Caco-2 (cell line): ENCODE measurements at places on chromosomes 2 and 18. TPM values are rescaled to one million over a fixed set of nuclear protein-coding genes. Genes with fewer than 3 reads are reported as not detected.

GRCh38 chr18:56021136-56021808 lies 433.3 kb upstream of the TCF4 start:
- no peaks in the 10 kb centered on the region for H3K27me3 ChIP-seq
- no peaks in the 10 kb centered on the region for H3K4me1 ChIP-seq
- no peak for DNase-seq
- H3K36me3 ChIP-seq = no peaks in the 10 kb centered on the region
- no peak overlapping the region for H3K4me3 ChIP-seq

DNA sequence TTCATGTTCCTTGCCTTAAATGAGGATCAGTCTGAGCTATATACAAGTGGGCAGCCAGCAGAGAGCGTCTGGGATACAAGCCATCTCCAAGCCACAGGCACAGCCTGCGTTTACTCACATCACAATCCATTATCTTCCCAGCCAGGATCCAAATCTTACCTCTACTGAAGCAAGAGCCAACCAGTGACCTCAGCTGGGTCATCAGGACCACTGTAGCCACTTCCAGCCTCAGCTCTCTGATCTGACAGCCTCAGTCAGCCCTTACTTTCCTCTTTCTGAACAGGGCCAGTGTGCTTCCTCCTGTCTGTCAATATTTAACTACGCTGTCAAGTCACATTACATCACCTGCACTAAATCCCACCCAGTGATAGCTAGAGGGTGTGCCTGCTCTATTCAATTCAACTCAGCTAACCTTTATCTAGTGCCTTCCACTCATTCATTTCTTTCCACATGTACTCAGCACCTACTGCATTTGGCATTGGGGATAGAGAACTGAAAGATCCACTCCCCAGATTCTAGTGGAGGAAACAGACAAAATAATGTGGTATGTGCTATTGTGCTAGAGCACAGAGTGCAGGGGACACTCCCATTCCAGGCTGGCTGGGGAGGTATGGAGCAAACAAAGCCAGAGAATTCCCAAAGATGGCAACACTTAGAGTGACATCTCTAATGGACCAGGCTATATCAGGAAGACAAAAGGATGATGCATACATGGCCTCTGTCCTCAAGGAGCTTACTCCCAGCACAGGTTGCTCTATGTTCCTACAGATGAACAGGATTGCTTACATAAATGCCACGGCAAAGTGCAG lies 146.5 kb downstream of the NCKAP5 start:
- peak; percentile 52 for DNase-seq
- H3K27me3 ChIP-seq = no peaks in the 10 kb centered on the region
- no peaks in the 10 kb centered on the region for H3K36me3 ChIP-seq
- no peak overlapping the region for H3K4me3 ChIP-seq

RAPGEF4 gene
- 0.23 and 0.98 TPM in 2 replicates for total RNA-seq

GRCh38 chr18:58348517-58348916 lies 280.4 kb downstream of the ALPK2 start:
- peaks cover 5% of the 10 kb centered on the region; the same call in 1 of the 2 replicates for H3K4me1 ChIP-seq
- no peaks in the 10 kb centered on the region for H3K36me3 ChIP-seq
- no peak overlapping the region for H3K4me3 ChIP-seq
- no peak for DNase-seq
- no peaks in the 10 kb centered on the region for H3K27me3 ChIP-seq

- H3K4me1 ChIP-seq = peaks cover 12% of the 10 kb centered on the region; the same call in 1 of the 2 replicates
- H3K4me3 ChIP-seq = no peak overlapping the region
- no peaks in the 10 kb centered on the region for H3K36me3 ChIP-seq
- DNase-seq = no peak
- no peaks in the 10 kb centered on the region for H3K27me3 ChIP-seq
- no peak overlapping the region for H3K27ac ChIP-seq
These were observed 141.3 kb downstream of the SEPTIN10 start for GRCh38 chr2:109472331-109472959.

CKAP2L gene
- 20.7 and 23.6 TPM in 2 replicates for total RNA-seq

GRCh38 chr2:218425531-218425930 lies 6.6 kb downstream of the VIL1 start:
- peaks cover 18% of the 10 kb centered on the region for H3K36me3 ChIP-seq
- H3K27ac ChIP-seq = no peak overlapping the region
- peaks cover 20% of the 10 kb centered on the region for H3K4me1 ChIP-seq
- H3K4me3 ChIP-seq = no peak overlapping the region

GRCh38 chr18:22701795-22702194 lies 231.3 kb upstream of the RBBP8 start:
- no peaks in the 10 kb centered on the region for H3K27me3 ChIP-seq
- no peak for DNase-seq
- H3K27ac ChIP-seq = no peak overlapping the region
- peaks cover 12% of the 10 kb centered on the region; the same call in 1 of the 2 replicates for H3K4me1 ChIP-seq
- H3K4me3 ChIP-seq = no peak overlapping the region

- no peaks in the 10 kb centered on the region for H3K27me3 ChIP-seq
- no peak for DNase-seq
- no peaks in the 10 kb centered on the region; the same call in 1 of the 2 replicates for H3K4me1 ChIP-seq
- H3K4me3 ChIP-seq = no peak overlapping the region
- H3K27ac ChIP-seq = no peak overlapping the region
These were observed 34.6 kb downstream of the PPP3R1 start for GRCh38 chr2:68217729-68218128.

GRCh38 chr2:235739704-235740415 lies 246.0 kb downstream of the AGAP1 start:
- no peak overlapping the region for H3K27ac ChIP-seq
- no peaks in the 10 kb centered on the region; the same call in 1 of the 2 replicates for H3K36me3 ChIP-seq
- no peak overlapping the region for H3K4me3 ChIP-seq
- DNase-seq = no peak

- H3K36me3 ChIP-seq = no peaks in the 10 kb centered on the region
- H3K4me3 ChIP-seq = no peak overlapping the region
- no peak for DNase-seq
- no peak overlapping the region for H3K27ac ChIP-seq
- no peaks in the 10 kb centered on the region for H3K27me3 ChIP-seq
These were observed 551.1 kb downstream of the BCL11A start for GRCh38 chr2:60002183-60002867.

DNA sequence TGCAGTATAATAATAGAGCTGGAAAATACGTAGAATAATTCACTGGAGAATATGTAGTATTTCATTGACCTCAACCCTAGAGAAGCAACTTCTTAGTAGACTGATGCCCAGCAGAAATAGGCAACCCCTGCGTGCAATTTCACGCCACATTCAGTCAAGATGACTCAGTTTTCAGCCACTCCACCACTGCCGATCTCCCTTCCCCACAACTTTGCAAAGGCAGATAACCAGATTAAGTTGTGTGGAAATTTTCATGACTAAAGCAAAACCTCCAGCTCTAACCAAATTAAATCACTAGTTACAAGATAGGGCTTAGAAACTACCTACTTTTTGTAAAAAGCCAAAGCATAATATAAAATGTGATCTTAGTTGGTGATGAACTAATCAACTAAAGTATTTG lies 63.3 kb upstream of the STK17B start:
- H3K4me1 ChIP-seq = peaks cover 19% of the 10 kb centered on the region
- H3K36me3 ChIP-seq = no peaks in the 10 kb centered on the region
- H3K27me3 ChIP-seq = no peaks in the 10 kb centered on the region
- DNase-seq = no peak
- no peak overlapping the region for H3K4me3 ChIP-seq

CCDC148 gene
- total RNA-seq = 5.3 and 6.3 TPM in 2 replicates

GRCh38 chr2:95344215-95344583 lies 47.1 kb downstream of the KCNIP3 start:
- no peaks in the 10 kb centered on the region for H3K36me3 ChIP-seq
- H3K27me3 ChIP-seq = no peaks in the 10 kb centered on the region; the same call in none of the 2 replicates
- H3K4me3 ChIP-seq = no peak overlapping the region
- peaks cover 3% of the 10 kb centered on the region; the same call in 1 of the 2 replicates for H3K4me1 ChIP-seq

EIF5B gene
- total RNA-seq = 71.5 and 79.5 TPM in 2 replicates

DNA sequence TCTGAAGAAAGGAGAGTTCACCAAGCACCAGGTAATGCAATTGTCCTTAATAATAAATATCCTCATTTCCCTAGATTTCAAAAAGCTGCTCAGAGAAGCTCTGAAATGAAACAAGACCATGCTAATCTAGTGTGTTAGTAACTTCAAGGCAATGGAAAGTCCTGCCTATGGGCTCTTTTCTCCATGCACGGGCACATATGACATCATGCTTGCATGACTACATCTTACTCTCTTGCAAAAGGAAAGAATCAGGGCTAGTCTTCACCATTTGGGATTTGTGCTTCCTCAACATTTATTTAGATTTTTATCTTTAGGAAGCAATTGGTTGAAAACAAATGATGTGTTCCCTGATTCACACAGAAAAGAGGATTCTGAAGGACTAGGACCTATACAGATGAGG lies 204.0 kb upstream of the POU3F3 start:
- H3K36me3 ChIP-seq = no peaks in the 10 kb centered on the region
- no peak overlapping the region for H3K4me3 ChIP-seq
- no peak for DNase-seq
- no peaks in the 10 kb centered on the region; the same call in 1 of the 2 replicates for H3K27me3 ChIP-seq

- H3K27ac ChIP-seq = no peak overlapping the region
- H3K4me3 ChIP-seq = no peak overlapping the region
- H3K4me1 ChIP-seq = no peaks in the 10 kb centered on the region
- H3K36me3 ChIP-seq = no peaks in the 10 kb centered on the region
These were observed 26.6 kb downstream of the LRP1B start for GRCh38 chr2:142104134-142104758.

- no peaks in the 10 kb centered on the region for H3K4me1 ChIP-seq
- no peak overlapping the region for H3K27ac ChIP-seq
- H3K27me3 ChIP-seq = no peaks in the 10 kb centered on the region; the same call in 1 of the 2 replicates
- H3K36me3 ChIP-seq = no peaks in the 10 kb centered on the region
- DNase-seq = no peak
These were observed 19.1 kb upstream of the VIT start for GRCh38 chr2:36677386-36677785.

ITPRIPL1 gene
- total RNA-seq = 1.9 and 3.1 TPM in 2 replicates

GALNT14 gene
- total RNA-seq = not detected in 2 replicates

DNA sequence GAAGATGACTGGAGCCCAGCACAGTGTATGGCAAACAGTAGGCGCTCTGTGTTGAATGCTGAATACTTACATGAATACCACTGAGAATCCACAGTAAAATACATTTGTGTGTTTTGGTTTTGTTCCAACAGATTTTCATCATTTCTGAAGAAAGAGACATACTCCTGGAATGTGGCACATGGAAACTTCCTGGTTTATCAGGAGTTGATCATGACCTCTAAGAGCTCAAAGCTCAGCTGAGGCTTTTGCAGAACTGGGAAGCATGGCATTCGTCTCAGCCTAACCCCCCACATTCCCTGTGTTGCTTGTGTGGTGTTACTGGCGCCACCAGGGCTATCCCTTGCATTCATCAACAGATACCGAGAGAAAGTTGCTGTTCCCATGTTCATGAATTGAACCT lies 316.9 kb upstream of the REV1 start:
- no peaks in the 10 kb centered on the region for H3K4me1 ChIP-seq
- no peak overlapping the region for H3K4me3 ChIP-seq
- H3K27me3 ChIP-seq = no peaks in the 10 kb centered on the region
- H3K36me3 ChIP-seq = no peaks in the 10 kb centered on the region
- no peak overlapping the region for H3K27ac ChIP-seq
- no peak for DNase-seq

GRCh38 chr2:231115651-231116050 lies 9.2 kb downstream of the HTR2B start:
- no peaks in the 10 kb centered on the region for H3K36me3 ChIP-seq
- DNase-seq = no peak
- no peak overlapping the region for H3K27ac ChIP-seq
- H3K27me3 ChIP-seq = no peaks in the 10 kb centered on the region

- no peaks in the 10 kb centered on the region for H3K27me3 ChIP-seq
- no peaks in the 10 kb centered on the region for H3K36me3 ChIP-seq
- DNase-seq = no peak
- no peak overlapping the region for H3K27ac ChIP-seq
- no peak overlapping the region for H3K4me3 ChIP-seq
These were observed 13.7 kb downstream of the HES6 start for GRCh38 chr2:238225911-238226697.

DNA sequence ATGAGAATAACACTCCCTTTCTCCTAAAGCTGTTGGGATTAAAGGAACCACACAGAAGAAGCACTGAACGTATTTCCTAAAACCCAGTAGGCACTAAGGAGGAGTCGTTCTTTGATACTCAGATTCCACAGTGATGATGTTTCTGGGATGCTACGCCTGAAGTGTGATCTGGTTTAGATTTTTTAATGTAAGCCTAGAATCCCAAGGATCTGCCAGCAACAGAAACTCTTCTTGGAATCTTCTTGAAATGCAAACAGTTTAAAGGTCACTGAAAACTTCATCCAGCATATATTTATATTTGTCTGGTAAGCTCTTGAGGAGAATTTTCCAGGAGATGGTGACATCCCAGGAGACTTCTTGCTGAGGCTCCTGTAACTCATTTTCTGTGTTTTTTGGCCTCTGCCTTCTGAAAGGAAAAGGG lies 247.6 kb upstream of the TRIB2 start:
- H3K4me3 ChIP-seq = no peak overlapping the region
- H3K36me3 ChIP-seq = no peaks in the 10 kb centered on the region
- no peak overlapping the region for H3K27ac ChIP-seq
- no peaks in the 10 kb centered on the region for H3K27me3 ChIP-seq
- H3K4me1 ChIP-seq = no peaks in the 10 kb centered on the region
- DNase-seq = no peak

AQP12A gene
- not detected in 2 replicates for total RNA-seq

GRCh38 chr2:126864861-126865260 lies 33.8 kb upstream of the TEX51 start:
- no peaks in the 10 kb centered on the region for H3K4me1 ChIP-seq
- H3K27ac ChIP-seq = no peak overlapping the region
- H3K4me3 ChIP-seq = no peak overlapping the region
- H3K36me3 ChIP-seq = no peaks in the 10 kb centered on the region
- DNase-seq = peak; percentile 38

GRCh38 chr2:27185331-27186026 lies 26.4 kb upstream of the ATRAID start:
- H3K36me3 ChIP-seq = no peaks in the 10 kb centered on the region
- no peak overlapping the region for H3K27ac ChIP-seq

CHST10 gene
- total RNA-seq = not detected in 2 replicates

DNA sequence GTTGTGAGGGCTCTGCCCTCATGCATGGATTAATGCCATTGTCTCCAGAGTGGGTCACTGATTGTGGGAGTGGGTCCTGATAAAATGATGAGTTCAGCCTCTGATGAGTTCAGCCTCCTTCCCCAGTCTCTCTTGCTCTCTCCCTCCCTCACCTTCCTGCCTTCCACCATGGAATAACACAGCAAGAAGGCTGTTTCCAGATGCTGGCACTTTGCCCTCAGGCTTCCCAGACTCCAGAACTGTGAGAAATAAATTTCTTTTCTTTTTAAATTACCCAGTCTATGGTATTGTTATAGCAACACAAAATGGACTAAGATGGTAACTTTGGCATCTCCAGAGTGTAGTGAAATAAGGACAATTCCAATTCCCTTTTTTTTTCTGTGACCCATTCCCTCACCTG lies 47.1 kb upstream of the MAP4K3 start:
- H3K4me3 ChIP-seq = no peak overlapping the region
- H3K4me1 ChIP-seq = no peaks in the 10 kb centered on the region
- no peak overlapping the region for H3K27ac ChIP-seq
- H3K27me3 ChIP-seq = no peaks in the 10 kb centered on the region

DNA sequence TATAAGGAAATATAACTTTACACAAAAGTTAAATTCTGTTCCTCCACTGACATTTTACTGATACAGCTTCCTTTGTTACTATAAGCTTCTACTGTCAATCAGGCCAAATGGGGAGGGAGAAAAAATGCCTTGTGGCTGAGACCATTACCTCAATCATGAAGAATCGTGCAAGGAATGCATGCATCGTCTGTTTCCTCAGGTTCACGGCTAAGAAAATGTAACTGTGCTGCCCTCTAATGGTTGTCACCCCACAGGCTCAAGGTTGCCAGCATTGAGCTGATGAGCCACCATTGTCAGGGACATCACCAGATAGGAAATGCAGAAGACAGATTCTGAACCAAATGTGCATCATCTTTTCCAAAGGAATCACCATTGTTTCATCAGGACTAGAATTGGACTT lies 426.9 kb downstream of the CDH2 start:
- peak; percentile 25 for DNase-seq
- no peak overlapping the region for H3K27ac ChIP-seq
- H3K36me3 ChIP-seq = no peaks in the 10 kb centered on the region
- H3K4me3 ChIP-seq = no peak overlapping the region
- H3K4me1 ChIP-seq = no peaks in the 10 kb centered on the region
